ENCODE measurements at places on chromosomes 1 and 21. TPM values are rescaled to one million over a fixed set of nuclear protein-coding genes. Genes with fewer than 3 reads are reported as not detected.

Gene LRRC38
- total RNA-seq: not detected

Gene LAX1
- not detected for total RNA-seq

Gene GJA8
- total RNA-seq: not detected

Gene MMP23B
- 5.0 TPM for total RNA-seq

Gene UBXN11
- 23.7 TPM for total RNA-seq

Gene AVPR1B
- not detected for total RNA-seq

Gene LDLRAD1
- not detected for total RNA-seq

Gene A3GALT2
- not detected for total RNA-seq

Gene C8B
- not detected for total RNA-seq

Gene SPRR3
- total RNA-seq: not detected

Gene S100A14
- 0.57 TPM for total RNA-seq

DNA sequence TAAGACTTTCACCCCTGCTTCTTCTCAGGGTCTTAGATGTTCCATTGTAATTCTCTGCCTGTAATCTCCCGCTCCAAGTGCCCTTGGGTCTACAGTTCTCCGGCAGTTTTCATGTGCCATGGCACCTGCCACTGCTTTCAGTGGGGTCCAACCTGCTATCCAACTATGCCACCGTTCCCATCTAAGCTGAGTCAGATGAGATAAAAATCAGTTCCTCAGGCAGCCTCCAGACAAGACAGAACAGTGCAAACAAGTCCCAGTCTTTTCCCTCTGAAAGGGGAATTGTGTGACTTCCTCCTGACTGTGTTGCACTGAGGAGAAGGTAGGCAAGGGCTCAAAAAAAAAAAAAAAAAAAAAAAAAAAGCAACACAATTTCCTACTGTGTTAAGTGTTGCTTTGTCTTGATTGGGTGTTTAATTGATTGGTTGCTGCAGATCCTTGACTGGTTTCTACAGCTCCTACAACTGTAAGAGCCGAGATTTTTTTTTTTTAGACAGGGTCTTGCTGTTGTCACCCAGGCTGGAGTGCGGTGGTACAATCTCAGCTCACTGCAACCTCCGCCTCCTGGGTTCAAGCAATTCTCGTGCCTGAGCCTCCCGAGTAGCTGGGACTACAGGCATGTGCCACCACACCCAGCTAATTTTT, 50.7 kb downstream of the EBNA1BP2 start:
- H3K4me3 ChIP-seq: no peak overlapping the region
- no peaks in the 10 kb centered on the region for H3K4me1 ChIP-seq
- H3K27me3 ChIP-seq: no peaks in the 10 kb centered on the region

DNA sequence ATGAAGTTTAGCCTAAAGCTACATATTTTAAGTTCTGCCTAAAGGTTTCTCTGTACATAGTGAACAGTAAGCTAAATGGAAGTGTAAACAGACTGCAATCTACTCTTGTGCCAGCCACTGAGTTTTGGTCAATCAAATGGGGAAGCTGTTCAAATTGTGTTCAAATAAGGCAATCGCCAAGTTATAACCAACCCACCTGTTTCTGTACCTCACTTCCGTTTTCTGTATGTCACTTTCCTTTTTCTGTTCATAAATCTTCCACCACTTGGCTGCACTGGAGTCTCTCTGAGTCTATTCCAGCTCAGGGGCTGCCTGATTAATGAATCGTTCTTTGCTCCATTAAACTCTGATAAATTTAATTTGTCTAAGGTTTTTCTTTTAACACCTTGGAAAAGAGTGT, 10.8 kb upstream of the THEM4 start:
- no peak overlapping the region for H3K27ac ChIP-seq
- no peaks in the 10 kb centered on the region for H3K27me3 ChIP-seq
- H3K4me1 ChIP-seq: peaks cover 4% of the 10 kb centered on the region
- DNase-seq: no peak
- no peak overlapping the region for H3K4me3 ChIP-seq
- no peaks in the 10 kb centered on the region for H3K36me3 ChIP-seq

DNA sequence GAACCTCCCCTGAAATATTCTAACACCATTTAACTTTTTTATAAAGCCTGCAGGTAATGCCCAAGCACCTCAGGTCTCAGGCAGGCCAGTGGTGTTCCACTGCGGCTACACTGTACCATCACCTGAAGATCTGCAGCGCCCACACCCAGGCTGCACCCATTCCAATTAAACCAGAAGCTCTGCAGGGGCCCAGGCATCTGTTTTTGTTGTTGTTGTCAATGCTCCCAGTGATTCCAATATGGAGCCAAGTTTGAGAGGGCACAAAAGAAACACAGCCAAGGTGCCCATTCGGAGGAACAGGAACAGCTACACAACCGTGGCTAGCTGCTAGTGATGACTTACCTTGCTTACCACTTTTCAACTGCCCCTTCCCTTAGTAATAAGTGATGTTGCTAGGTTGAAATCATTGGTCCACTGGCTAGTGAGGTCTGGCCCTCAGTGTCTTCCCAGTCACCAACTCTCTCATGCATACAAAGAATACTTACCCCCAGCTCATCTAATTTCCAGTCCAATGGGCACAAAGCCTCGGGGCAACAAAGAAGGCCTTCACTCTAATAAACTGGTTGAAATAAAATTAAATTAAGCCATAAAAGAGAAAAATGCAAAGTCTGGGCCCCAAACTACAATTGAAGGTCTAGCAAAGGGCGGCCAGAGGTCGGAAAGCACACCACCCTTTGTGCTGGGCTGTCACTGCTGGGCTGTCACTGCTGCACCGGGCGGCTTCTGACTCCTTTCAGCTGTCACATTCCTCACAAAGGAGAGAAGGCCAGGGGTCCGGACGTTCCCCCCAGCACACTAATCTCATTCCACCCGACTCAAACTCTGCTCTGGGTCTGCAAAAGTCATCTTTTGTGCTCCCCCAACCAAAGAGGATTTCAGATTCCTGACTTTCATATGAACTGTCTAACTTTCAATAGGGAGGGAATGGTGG, 34.9 kb downstream of the SIPA1L2 start:
- no peak overlapping the region for H3K27ac ChIP-seq
- peaks cover 5% of the 10 kb centered on the region for H3K4me1 ChIP-seq
- no peak overlapping the region for H3K4me3 ChIP-seq
- H3K36me3 ChIP-seq: no peaks in the 10 kb centered on the region

- no peaks in the 10 kb centered on the region for H3K36me3 ChIP-seq
- DNase-seq: no peak
- 0 out of 2 replicates have a peak overlapping the region, but pooled peaks have one; percentile 29 for H3K27ac ChIP-seq
- peaks cover 3% of the 10 kb centered on the region for H3K4me1 ChIP-seq
These were observed 8.0 kb upstream of the COL6A1 start for GRCh38 chr21:45973475-45974072.

DNA sequence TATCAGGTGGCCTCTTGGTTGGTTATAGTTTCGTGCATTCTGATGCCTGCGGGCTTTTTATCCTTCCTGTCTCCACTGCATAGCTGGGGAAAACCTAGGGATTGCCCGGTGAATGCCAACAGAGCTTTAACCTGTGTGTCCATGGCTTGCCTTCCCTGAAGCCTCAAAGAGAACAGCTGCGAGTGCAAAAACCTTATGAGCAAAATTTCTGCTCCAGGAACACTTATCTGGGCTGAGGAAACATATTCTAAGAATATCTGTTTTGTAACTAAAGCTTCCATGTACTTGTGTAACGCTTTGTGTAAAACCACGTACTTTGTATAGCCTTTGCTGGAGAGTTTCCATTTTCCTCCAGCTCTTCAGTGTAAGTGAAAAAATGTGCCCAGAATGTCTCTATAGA, 7.2 kb downstream of the CNST start:
- H3K4me1 ChIP-seq: peaks cover 23% of the 10 kb centered on the region
- no peak for DNase-seq
- H3K36me3 ChIP-seq: no peaks in the 10 kb centered on the region
- no peak overlapping the region for H3K27ac ChIP-seq
- H3K4me3 ChIP-seq: no peak overlapping the region

DNA sequence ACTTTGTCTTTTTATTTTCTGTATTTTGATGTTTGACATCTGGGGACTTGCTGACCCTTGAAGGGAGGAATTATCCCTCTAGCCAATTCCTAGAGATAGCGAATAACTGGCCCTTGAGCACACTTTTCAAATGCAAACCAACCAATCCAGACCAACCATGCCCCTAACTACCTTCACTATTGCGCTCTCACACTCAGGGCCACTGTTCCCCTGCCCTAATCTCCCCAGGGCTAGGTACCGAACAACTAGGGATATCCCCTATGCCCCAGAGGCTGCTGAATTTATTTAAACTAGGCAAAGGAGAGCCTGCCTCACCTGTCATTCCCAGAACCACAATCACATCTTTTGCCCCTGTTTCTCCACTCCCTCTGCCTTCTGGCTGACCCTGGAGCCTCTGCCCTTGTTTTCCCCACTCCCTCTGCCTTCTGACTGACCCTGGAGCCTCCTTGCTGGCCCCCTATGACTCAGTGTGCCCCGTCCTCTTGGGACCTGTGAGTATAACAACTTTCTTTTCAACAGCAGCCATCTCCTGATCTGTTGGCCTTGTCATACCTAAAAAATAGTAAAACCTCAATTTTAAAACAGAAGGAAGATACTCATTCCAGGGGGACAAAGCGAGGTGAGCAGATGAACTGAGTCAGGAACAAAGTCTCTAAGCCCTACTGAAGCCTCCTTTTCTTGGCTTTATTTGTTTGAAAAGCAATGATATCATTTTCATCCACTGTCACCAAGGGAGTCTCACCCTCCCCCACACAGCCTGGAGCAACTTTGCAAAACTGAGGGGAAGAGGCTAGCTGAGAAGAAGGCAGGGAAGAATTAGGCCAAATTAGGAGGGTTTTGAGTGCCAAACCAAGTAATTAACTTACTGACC, 115.5 kb downstream of the NMNAT2 start:
- DNase-seq: no peak
- H3K4me1 ChIP-seq: no peaks in the 10 kb centered on the region
- no peaks in the 10 kb centered on the region for H3K36me3 ChIP-seq
- H3K27ac ChIP-seq: no peak overlapping the region
- no peaks in the 10 kb centered on the region for H3K27me3 ChIP-seq

- peaks cover 10% of the 10 kb centered on the region for H3K36me3 ChIP-seq
- H3K4me1 ChIP-seq: no peaks in the 10 kb centered on the region
- H3K27me3 ChIP-seq: no peaks in the 10 kb centered on the region
- no peak for DNase-seq
These were observed 23.2 kb downstream of the PCNT start for GRCh38 chr21:46347203-46347550.

GRCh38 chr21:41560661-41561158, 52.8 kb upstream of the TMPRSS2 start:
- no peaks in the 10 kb centered on the region for H3K27me3 ChIP-seq
- no peak for DNase-seq
- H3K4me3 ChIP-seq: no peak overlapping the region
- H3K36me3 ChIP-seq: no peaks in the 10 kb centered on the region
- H3K27ac ChIP-seq: no peak overlapping the region
- H3K4me1 ChIP-seq: 0 out of 2 replicates have a peak, but pooled peaks cover 2% of the 10 kb centered on the region

DNA sequence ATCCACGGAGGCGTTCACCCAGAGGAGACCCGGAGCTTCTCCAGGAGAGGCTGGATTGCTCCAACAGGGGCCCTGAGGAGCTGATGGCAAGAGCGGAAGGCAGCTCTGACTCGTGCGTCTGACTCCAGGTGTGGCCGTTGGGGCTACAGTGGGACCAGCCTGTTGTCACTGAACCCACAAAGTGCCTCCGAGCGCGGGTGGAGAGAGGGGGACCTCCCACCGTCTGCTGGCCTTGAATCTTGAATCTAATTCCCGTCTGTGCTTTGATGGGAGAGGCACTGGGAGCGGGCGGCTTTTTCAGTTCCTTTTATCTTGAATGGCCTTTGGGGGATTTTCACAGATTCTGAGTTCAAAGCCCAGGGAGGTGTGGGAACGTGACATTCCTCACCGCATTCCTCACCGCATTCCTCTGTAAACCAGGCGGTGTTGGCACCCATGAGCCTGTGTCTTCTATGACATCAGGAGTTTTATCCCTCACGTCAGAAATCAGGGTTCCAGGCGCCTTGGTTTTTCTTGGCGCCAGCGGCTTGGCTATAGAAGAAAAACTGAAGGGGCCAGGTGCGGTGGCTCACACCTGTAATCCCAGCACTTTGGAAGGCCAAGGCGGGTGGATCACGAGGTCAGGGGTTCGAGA, 39.2 kb upstream of the COL18A1 start:
- peak overlapping the region; percentile 93 for H3K27ac ChIP-seq
- peaks cover 62% of the 10 kb centered on the region for H3K4me1 ChIP-seq
- no peaks in the 10 kb centered on the region for H3K27me3 ChIP-seq
- no peaks in the 10 kb centered on the region for H3K36me3 ChIP-seq

DNA sequence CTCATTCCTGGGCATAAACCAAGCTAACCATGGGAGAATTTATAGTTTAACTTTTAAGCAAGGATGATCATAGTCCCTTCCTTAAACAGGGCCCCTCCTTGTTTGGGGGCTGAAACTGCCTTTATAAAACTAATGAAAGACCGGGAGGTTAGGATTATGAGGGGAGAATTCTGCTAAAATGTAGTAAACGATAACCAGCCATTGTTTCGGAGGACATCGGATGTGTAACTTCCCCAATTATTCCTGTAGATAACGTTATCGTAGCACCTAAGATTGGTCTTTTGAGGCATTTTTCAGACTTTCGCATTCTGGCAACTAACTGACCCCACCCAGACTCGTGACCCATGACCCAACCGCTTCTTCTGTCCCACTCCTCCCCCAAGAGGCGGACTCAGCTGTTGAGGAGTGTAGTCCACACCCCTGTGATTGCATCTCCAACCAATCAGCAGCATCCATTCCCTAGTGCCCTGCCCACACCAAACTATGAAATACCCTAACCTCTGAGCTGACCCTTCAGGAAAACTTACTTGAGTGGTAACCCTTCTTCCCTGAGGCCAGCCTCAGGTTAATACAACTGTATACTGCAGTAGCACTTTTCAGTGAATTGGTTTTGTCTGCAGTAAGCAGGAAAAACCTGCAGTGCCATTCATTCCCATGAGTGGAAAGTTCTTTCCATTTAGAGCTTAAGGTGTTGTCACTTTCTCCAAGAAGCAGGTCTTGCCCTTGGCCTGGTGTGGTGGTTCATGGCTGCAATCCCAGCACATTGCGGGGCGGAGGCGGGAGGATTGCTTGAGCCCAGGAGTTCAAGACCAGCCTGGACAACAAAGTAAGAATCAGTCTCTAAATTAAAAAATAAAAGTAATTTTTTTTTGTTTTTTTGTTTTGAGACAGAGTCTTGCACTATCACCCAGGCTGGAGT, 823 bp upstream of the SYF2 start:
- peak overlapping the region; percentile 85 for H3K4me3 ChIP-seq
- peaks cover 17% of the 10 kb centered on the region for H3K4me1 ChIP-seq
- peak overlapping the region; percentile 99 for H3K27ac ChIP-seq
- DNase-seq: peak; percentile 89

DNA sequence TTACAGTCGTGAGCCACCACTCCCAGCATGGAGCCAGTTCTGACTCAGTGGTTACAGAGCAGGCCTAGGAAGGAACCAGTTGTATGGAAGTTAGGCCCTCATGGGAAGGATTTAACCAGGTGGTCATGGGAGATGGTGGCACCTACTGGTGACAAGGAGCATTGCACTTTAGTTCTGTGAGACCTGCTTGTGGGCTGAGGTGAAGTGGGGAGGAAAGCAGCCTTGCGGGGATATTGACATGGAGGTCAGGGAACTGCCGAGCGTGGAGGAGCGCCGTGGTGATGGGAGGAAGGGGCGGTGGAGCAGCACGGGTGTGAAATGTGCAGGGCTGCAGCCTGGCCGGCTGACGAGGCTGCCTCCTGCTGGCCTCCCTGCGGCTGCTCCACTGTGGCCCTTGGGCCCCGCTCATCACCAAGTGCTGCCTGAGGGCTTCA, 100.4 kb downstream of the GALNT2 start:
- no peaks in the 10 kb centered on the region for H3K36me3 ChIP-seq
- no peaks in the 10 kb centered on the region for H3K4me1 ChIP-seq
- no peak overlapping the region for H3K27ac ChIP-seq
- peak; percentile 25 for DNase-seq
- no peaks in the 10 kb centered on the region for H3K27me3 ChIP-seq
